ENCODE measurements at places on chromosomes 12 and 14.

GRCh38 chr14:100569734-100570286, 17.4 kb downstream of the BEGAIN start:
- no peak for DNase-seq

- no peak for DNase-seq
Observed at GRCh38 chr14:23375527-23376251, 1.2 kb upstream of the CMTM5 start.

DNA sequence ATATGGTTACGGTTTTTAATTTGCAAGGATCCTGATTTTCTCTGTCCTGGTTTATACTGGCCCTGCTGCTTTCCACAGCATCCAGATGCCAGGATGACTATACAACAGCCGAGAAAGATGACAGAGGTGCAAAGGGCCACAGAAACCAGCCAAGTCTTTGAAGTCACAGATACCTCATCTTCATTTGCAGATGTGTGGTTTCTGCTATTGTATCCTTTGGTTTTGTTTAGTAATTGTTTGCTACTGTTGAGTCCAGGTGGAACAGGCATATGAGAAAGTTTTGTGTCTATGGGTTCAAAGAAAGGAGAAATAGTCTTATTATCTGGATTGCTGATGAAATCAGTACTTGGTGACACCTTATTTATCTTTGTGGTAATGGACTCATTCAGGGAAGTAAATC, 17.3 kb upstream of the KLHL42 start:
- DNase-seq: peak; percentile 5

DNA sequence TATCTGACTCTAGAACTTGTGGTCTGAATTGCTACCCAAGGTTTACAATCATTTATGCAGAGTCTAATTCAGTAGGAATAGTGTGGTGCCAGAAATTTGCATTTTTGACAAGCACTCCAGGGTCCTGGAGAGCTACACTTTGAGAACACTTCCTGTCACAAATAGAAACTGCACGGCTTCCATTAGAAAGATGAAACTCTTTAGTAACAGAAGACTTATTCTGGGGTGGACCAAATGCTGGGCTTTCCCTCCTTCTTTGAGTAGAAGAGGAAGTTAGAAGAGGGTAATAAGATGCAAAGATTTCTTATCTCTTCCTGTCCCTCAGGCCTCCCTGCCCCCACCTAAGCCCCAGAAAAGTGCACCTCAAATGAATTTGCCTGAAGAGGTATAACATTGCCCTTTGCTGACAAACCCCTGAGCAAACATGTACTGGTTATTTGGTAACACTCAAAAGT, 28.4 kb downstream of the DGLUCY start:
- no peak for DNase-seq

DNA sequence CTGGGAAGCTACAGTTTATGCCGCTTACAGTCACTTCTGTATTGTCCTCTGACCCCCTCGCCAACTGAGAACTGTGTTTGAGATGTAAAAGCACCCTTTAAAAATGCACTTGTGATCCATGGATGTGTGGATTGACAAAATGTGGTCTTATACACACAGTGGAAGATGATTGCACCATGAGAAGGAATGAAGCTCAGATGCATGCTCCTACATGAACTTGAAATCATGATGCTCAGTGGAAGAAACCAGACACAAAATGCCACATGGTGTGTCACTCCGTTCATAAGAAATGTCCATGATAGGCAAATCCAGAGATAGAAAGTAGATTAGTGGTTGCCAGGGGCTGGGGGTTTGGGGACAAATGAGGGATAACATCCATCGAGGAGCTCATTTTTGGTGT, 58.0 kb downstream of the PITPNM2 start:
- no peak for DNase-seq

DNA sequence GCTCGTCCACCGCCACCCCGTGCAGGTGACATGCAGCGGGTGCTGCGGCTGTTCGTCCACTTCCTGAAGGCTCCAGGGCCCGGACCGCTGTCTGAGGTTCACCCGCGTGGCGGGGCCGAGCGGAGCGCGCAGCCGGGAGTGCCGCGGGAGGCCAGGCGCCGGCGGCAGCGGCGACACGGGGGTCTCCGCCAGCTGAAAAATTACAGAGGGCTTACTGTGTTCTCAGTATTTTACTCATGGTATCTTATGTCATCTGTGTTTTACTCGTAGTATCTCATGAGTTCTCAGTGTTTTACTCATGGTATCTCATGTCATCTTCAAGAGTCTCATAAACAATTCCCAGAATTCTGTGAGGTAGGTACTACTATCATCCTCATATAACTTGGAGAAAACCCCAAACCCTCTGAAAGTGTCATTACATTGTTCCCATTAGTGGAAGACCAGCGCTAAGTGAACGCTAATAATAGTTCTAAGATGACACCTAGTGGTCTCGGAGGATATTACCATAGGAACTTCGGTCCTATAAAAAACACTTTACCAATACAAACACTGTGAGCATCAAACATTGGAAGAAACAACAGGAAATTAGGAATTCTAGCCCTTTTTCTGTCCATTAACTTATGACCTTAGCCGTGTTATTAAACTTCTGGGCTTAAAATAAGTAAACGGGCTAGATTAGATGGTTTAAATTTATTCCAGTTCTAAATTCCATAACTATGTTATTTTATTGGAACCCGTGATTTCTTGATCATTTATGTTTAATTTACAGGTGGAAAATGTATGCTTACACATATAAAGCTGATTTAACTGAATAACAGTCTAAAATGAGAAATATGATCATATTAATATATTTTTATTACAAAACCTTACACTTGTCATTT, 32.4 kb downstream of the AK7 start:
- peak; percentile 81 for DNase-seq

GRCh38 chr14:90677484-90678050, 138.7 kb downstream of the TTC7B start:
- peak; percentile 57 for DNase-seq

DNA sequence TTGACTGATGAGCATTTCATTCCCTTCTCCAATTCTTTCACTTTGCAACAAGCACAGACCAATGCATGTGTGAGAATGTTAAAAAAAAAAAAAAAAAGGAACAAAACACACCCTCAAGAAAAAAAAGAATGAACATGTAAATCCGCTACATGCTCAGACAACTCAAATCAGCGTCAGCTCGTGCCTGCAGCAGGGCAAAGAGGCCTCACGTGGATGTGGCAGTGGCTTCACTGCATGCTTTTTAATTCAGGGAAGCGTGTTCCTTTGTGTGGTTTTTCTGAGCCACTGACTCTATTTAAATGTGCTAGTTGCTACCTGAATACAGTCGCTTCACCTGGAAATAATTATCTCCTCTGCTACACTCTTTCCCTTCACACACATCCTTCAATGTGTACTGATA, 55.1 kb downstream of the PPP1R36 start:
- peak; percentile 27 for DNase-seq

DNA sequence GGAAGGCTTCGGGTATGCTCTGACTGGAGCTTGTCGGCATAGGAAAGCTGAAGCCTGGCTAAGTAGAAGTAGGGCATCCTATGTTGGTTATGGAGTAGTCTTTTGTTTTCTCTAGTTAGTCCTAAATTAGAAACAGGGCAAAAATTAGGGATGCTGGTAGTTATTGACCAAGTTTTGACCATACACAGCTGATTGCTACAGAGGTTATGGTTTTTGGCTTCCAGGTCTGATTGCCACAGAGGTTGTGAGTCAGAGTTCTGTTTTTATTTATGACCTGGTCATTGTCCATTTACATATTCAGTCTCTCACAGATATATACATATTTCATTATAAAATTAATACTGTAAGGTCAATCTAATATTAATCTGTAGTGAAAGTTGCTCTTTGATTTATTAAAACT, 219.2 kb downstream of the FSCB start:
- no peak for DNase-seq

DNA sequence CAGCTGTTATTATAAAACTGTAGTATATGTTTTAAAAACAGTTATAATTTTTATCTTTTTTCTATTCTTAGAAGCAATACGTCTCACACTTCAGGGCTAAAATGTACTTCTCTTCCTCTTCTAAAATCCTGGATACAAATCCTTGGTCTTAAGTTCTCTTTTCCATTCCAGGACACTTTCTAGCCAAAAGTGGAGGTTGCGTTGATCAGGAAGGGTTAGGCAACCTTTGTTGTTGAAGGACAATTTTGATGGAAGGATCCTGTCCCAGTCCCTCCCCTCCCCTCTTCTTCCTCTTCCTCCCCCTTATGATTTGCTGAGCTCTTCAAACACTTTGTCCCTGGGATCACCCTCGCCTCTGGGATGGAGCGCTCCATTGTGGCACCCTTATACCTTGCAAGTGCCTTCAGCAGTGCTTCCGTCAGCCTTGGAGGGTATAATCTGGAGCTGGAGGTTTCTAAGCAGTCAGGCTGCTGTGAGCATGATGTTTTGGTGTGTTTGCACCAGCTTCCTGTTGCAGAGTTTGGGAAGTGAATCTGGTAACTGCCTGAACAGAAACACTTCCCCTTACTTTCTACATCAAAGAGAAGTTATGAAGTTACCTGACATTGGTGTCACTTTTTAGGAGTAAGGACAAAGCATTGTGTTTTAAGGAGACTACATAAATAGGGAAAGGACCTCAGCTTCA, 87.4 kb upstream of the SLC38A2 start:
- no peak for DNase-seq

DNA sequence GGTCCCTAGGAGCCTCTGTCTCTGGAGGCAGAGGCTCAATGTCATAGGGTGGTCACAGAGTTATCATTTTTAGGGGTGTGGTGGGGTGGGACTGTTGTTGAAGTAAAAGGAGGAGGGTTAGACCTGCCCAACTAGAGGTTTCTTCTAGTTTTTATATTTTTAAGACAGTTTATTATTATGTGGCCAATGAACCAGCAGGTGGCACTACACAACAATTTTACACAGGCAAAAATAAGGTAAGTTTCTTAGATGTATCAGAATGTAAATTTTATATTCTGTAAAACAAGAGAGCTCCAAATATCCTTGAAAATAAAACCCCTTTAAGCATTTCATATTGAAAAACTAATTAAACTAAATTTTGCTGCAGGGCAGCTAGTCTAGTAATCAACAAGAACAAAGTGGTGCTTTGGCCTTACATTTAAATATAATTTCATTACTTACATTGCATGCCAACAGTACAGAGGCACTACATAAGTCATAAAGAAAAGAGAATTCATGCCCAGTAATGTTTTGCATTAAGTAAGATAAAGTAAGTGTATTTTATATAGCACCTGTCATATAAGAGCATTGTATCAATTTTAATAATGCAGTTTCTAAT, 22.2 kb upstream of the OVCH1 start:
- peak; percentile 66 for DNase-seq

GRCh38 chr12:14776236-14776961, 26.9 kb downstream of the WBP11 start:
- no peak for DNase-seq

- DNase-seq: no peak
Observed at GRCh38 chr14:98059106-98059505, 1212.9 kb downstream of the BCL11B start.

DNA sequence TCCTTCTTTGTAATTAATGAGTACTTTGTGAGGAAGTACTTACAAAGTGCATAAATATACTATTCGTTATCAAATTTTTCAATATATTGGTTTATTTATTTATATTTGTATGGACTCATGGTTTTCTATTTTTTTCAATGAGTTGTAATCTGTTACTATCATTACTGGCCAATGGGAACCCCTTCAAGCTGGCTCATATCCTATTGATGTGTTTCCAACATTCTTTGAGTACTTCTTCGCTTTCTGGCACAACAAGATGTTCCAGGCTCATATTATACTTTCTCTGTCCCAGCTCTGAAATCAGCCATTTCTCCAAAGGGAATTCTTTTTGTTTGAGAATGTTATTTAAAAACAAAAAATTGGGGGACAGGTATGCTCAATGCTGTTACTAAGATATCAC, 17.5 kb downstream of the YBX3 start:
- DNase-seq: peak; percentile 41

DNA sequence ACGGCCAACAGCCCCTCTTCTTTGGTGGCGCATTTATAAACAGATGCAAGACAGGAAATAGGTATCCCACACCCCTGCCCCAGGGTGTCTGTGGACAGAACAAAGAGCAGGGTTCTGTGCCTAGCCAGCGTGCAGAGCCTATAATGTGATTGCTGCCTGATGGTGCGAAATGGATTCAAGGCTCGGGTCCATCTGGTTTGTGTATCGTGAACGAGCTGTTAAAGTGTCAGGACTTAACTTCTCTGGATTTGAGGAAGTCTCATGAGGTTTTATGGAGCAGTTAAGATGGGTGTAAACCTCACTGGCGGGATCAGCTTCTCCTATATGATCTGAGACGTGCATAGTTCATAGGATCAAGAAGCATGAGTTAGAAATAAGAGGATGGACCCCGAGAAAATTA, 388.7 kb upstream of the TBX3 start:
- DNase-seq: no peak

DNA sequence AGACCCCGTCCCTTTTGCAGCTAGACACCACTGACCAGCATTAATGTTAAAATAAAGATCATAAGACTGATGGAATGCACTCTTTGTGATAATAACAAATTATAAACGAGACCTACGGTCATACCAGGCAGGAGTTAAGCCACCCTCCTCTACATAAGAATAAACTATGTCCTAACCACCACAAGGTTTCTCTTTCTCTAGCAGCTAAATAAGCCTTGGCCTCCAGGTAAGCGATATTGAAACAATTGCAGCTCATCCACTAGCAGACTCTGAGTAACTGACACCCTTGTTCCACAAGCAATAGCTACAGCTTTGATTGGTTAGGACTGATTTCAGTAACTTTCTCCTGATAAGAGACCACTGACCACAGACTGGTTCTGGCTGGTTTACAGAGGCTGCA, 144.2 kb upstream of the CCDC198 start:
- DNase-seq: no peak

DNA sequence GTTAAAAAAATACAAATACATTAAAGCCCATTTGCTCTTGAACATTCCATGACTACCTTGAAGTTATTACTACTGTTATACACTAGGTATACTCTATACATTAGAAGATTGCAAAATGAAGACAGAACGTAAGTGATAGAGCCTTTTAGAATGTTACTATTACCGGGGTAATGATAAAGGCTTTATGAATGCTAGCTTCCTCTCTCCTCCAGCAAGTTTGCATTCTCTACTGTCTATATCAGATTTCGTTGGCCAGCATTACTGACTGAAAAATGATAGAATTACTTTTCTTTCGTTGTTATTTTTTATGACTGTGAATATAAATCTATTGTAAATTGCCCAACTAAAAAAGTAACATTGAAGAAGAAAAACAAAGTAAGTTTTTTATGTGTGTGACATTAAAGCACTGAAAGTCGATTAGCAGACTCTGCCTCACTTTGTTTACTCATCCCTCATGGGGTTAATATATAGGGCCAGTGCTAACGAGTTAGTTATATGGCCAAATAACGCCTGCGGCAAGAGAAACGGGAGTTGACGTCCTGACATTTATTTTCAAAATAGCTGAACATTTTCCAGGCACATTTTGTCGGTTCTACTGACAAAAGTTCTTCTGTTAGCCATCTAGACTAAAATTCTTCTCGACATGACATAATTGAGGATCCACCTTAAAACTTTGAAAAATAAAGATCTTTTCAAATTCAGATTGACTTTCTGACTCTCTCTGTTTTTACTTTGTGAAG, 163.8 kb upstream of the KITLG start:
- DNase-seq: no peak

- no peak for DNase-seq
Observed at GRCh38 chr12:4049298-4050080, 176.3 kb upstream of the PARP11 start.

GRCh38 chr14:95062220-95062619, 95.1 kb downstream of the DICER1 start:
- DNase-seq: no peak

GRCh38 chr12:55716582-55716957, 724 bp downstream of the BLOC1S1 start:
- DNase-seq: no peak
